Effector CD4-positive, alpha-beta T cell (primary cell): ENCODE measurements at places on chromosomes 2 and 18.

GRCh38 chr2:241857041-241857541 is 1.6 kb downstream of the PDCD1 start:
- DNase-seq = no peak

GRCh38 chr2:68766376-68766845 is 31.8 kb downstream of the ARHGAP25 start:
- peak; percentile 57 for DNase-seq

GRCh38 chr2:95113464-95113863 is 8.1 kb downstream of the MRPS5 start:
- no peak for DNase-seq

DNA sequence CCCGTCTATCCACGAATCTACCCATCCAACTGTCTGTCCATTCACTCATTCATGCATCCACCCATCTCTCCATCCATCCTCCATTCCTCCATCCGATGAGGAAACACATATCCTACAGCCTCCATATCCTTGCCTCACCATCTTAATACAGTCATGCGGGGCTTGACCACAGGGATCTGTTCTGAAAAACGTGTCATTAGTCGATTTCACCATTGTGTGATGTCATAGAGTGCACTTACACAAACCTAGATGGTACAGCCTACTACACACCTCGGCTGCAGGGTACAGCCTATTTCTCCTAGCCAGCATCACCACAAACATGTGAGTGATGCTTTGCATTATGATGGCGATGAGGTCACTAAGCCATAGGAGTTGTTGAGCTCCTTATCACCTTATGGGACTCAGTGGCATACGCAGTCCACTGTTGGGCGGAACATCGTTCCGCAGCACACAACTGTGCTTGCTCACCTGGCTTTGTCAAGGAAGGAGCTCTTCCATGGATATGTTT is 1.9 kb upstream of the NT5DC4 start:
- no peak for DNase-seq

GRCh38 chr18:79606621-79607331 is 72.8 kb upstream of the CTDP1 start:
- DNase-seq = no peak

DNA sequence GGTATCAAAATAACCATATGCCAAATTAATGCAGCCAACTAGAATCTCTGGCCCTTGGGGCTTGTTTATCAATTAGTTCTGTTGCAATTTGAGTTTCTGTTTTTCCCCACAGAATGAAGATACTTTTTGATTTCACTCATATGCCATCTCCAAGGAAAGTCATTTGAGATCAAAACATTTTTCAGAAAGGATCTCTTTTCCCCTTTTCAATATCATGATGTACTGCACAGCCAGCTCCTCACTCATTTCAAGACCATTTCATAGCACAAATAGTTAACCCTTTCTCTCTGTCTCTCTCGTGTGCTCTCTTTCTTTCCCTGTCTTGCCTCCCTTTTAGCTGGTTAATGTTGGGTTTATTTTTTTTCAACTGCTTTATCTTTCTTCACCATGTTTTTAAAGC is 387.3 kb downstream of the STK39 start:
- no peak for DNase-seq

GRCh38 chr2:1702186-1702565 is 42.1 kb downstream of the PXDN start:
- no peak for DNase-seq

DNA sequence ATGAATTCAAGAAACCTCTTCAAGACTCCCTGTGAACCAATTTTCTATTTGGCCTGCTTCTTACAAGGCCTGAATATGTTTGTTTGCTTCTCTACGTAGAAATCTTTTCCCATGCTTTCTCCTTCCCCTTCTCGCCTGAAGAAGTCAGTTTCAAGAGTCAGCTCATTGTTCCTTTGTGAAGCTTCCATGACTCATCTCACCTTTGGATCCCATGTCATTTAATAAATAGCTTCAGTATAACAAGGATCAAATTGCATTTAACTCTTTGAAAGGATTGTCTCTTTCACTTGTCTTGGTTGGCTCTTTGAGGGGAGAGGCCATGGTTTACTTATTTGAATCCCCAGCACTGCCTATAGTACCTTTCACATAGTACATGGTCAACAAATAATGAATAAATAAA is 28.4 kb downstream of the CPS1 start:
- no peak for DNase-seq

DNA sequence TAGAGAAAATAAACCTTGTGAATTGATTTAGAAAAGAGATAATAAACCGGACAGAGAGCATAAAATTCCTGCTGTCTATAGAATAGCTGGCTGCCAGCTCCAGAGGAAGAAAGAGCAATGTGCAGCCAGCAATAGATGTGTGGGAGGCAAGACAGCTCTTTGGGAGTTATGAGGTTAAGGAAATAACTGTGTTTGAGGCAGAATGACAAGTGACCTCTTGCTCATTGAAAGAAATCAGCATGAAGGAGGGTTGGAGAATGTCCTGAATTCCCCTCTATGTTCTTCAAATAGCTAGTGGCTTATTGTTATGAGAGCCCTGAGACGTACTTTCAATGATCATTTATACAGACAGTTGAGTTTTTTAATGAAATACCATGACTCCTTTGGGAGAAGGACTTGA is 1009.9 kb upstream of the NXPH2 start:
- no peak for DNase-seq

GRCh38 chr2:238294393-238295143 is 6.2 kb upstream of the PER2 start:
- DNase-seq = no peak

GRCh38 chr18:75837316-75837715 is 409.8 kb upstream of the SMIM21 start:
- no peak for DNase-seq

- no peak for DNase-seq
These were observed 266.2 kb downstream of the FBXO15 start for GRCh38 chr18:73881396-73881917.

DNA sequence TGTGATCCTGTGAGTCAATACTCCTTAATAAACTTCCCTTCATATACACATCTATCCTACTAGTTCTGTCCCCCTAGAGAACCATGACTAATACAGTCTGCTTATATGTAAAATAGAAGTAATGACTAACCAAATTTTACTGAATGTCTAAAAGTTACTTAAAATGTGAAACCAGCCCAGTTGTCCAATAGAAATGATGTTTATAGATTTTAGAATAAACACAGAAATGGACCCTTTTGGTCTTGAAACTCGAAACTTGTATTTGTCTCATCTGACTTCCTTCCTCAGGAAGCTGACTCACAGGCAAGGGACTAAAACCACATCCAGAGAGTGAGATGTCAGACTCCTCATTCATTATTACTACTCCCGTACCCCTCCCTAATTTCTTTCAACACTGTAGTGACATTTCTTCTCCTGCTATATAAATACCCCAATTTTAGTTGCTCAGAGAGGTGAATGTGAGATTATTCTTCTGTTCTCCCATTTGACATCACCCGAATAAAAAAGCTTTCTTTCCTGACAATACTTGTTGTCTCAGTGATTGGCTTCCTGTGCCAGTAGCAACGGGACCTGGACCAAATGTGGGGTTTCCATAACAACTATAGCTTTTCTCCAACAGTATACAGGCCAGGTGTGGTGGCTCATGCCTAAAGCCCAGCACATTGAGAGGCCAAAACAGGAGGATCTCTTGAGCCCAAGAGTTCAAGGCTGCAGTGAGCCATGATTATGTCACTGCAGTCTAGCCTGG is 486.0 kb downstream of the ERBB4 start:
- no peak for DNase-seq

DNA sequence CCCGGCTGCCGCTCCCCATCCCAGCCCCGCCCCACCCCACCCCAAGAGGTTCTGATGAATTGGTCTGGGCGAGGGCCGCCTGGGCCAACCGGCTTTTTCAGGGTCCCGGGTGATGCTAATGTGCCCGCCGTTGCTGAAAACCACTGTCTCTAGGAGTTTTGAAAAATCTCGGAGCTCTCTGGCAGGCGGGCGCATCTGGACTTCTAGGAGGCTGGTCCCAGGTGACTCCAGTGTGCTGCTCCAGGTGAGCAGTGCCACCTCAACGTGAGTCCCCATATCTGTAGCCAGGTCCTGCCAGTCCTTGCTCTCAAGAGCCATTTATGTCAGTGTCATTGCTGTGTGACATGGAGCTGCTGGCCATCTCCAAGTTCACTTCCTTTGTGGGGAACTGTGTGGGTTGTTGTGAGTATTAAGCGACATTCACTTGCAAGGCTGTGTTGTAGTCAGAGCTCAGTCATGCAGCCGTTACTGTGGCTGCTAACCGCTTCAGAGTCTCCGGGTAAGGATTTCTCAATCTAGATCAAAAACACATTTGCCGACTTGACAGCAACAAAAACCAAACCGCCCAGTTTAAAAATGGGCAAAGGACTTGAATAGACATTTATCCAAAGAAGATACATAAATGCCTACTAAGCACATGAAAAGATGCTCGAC is at the start of gene RFX8:
TSS of gene RFX8 (minus strand) at position 382 of the 654 bp plus-strand sequence. CDS start 8,264 bp downstream, outside the sequence.
- DNase-seq = peak; percentile 11
